NCI-H1092 treated with DMSO at 0.1 percent for 48 hours (cell line): ENCODE measurements at places on chromosomes 7 and 10.

GRCh38 chr10:108631332-108631731, 1292.0 kb downstream of the XPNPEP1 start:
- no peak for DNase-seq

GRCh38 chr7:1058821-1059199, 14.5 kb downstream of the GPR146 start:
- DNase-seq: no peak

GRCh38 chr10:78254013-78254412, 220.3 kb downstream of the RPS24 start:
- DNase-seq: no peak

DNA sequence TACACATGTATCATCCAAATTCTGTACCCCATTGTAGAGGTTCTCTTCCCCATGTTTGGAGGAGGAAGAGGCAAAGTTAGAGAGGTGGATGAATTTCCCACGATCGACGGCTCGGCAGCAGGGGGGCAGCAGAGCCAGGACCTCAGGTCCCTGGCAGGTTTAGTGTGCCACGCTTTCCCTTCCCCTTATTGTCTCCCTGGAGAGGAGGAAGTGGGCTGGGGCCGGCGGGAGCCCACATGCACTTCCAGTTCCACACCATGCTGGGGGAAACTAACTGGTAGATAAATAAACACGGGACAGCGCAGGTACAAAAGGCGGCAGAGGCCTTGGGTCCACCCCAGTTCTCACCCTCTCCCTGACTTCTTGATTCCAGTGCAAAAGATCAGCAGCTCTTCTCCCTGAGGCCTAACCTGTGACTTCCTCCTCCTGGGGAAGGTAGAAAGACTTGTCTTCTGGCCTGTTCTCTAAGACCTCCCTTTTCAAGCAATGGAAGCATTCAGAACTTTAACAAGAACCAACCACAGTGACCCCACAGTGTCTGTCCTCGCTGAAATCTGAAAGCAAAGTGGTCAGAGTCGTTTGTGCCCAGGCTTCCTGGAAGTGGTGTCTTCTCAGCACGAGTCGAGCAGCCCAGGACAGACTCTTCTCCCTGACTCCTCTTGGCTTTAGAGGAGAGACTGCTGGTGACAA, 30.5 kb upstream of the SRGN start:
- DNase-seq: no peak

DNA sequence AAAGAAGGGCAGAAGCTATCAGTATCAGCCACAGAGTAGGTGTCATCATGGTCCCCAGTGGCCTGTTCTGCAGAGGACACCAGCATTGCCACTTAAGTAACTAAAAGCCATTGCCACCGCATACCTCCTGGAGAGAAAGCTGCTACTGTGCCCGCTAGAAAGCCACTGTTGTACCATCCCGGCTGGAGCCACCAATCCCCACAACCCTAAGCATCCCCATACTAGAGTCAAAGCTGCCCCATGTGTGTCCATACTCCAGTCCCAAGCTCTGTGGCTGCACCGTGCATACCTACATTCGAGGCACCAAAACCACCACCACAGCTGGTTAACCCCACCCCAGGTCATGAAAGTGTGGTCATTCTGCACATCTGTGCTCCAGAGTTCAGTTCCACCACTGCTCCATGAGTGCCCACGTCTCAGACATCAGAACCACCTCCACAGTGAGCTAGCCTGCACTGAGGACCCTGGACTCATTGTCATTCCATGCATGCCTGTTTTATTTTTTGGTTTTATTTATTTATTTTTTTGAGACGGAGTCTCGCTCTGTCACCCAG, 9.5 kb upstream of the SEPTIN14 start:
- no peak for DNase-seq

GRCh38 chr10:52313256-52313932, 687 bp upstream of the DKK1 start:
- DNase-seq: no peak

- DNase-seq: no peak
These were observed 34.2 kb upstream of the FAM180A start for GRCh38 chr7:135782801-135783200.

GRCh38 chr10:101828766-101829551, 10.7 kb upstream of the OGA start:
- no peak for DNase-seq

DNA sequence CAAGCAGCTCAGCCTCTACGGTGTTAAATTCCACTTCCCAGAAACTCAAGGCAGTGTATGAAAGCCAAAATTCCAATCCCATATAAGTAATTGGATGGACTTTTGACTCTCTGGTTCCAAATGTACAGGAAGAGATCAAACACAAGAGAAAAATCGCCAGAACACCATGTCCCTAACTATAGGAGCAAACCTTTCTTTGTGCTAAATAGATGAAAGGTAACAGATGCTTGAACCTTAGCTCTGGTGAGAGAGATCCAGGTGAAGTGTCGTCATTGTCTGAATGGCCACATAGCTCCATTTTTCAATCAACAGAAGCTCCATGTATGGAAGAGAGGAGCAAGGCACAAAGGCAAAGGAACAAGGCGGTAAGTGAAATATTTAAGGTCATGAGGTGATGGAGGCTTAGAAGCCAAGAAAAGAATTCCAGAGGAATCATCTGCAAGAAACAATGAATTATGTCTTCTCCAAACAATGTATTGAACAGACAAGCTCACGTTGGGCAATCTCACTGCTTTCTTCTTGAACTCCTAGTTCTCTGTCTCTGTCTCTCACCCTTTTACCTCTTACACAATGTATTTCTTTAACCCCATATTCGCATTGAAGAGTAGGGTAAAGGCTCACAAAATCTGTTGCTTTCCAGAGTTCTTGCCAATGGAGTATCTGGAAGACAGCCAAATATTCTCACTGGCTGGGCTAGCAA, 585.1 kb downstream of the GATA3 start:
- no peak for DNase-seq

- DNase-seq: no peak
These were observed 55.2 kb downstream of the TACC2 start for GRCh38 chr10:122044045-122044661.

GRCh38 chr10:132554991-132555647, 17.5 kb downstream of the INPP5A start:
- no peak for DNase-seq

- no peak for DNase-seq
These were observed 105.3 kb upstream of the TPK1 start for GRCh38 chr7:144941127-144941526.

DNA sequence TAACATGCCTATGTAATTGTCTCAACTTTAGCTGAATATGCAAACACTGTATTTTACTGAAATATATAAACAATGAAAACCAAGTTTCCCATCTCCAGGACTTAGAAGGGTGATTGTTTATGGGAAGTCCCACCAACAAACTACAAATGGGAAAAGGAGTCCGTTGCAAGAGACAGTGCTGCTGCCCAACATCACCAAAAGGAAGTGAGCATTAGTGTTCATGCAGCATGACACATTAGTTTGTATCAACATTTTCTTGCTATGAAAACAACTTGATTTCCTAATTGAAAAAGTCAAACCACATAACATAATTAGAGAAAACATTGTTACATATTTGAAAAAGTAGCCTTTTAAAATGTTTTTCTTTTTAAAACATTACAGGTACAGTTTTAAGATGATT, 138.5 kb downstream of the ZNF438 start:
- DNase-seq: no peak

- DNase-seq: no peak
These were observed 46.8 kb downstream of the TBXAS1 start for GRCh38 chr7:139875821-139876241.

DNA sequence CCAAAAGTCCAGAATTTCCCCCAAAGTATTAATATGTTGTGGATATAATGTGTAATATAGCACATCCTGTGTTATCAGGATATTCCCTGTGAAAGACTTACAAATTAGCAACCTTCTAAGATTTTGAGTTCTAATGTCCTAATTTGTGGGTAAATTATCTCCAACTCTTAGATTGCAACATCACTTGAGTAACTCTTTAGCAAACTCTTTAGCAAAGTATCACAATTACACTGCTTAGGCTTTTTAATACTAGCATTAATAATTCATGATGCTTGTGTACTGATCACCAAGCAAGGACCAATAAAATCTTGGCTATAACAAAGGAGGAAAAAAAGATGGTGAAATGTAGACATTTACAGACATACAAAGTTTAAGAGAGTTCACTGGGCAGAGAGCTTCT, 27.7 kb downstream of the HIP1 start:
- DNase-seq: no peak

DNA sequence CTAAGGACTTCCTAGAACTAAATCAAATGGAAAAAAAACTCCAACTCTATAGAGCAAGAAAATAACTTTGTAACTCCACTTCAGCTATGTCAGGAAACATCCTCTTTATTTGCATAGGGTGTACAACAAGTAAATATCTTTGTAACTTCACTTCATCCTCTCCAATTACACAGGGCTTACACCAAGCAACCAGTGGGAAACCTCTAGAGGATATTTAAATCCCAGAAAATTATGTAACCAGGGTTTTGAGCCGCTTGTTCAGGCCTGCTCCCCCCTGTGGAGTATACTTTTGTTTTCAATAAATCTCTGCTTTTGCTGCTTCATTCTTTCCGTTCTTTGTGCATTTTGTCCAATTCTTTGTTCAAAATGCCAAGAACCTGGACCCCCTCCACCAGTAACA, 22.2 kb downstream of the LIPJ start:
- DNase-seq: no peak

GRCh38 chr10:69649786-69650550, 19.9 kb downstream of the FAM241B start:
- DNase-seq: no peak

- DNase-seq: no peak
These were observed 8.2 kb upstream of the PAXIP1 start for GRCh38 chr7:155011086-155011485.

DNA sequence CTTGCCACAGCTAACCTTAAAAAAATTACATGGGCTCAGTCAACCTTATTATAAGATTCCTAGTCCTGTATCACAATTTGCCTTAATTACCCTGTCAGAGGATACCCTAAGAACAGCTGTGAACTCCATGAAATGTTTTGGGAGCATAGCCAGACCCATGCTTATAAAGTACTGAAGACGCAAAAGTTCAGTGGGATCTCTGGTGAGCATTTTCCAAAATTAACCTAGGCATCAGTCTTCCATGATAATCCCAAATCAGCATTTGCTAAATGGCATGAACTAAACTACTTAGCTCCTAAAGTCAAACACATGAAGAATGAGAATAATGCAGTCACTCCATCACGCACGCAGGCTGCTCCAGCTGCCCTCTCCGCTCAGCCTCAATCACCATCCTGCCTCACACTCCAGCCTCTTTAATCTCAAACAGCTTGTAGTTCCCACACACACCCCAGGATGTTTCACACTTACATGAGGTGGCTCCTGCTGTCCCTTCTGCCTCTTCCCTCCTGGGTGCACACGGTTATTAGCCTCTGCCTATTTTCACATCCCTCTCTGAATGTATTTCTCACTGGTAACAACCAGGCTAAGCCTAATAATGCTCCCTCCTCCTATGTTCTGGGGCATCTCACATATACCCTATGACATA, 15.3 kb downstream of the IGF2BP3 start:
- DNase-seq: no peak

- peak; percentile 11 for DNase-seq
These were observed 37.3 kb downstream of the ZCCHC24 start for GRCh38 chr10:79407811-79408795.

DNA sequence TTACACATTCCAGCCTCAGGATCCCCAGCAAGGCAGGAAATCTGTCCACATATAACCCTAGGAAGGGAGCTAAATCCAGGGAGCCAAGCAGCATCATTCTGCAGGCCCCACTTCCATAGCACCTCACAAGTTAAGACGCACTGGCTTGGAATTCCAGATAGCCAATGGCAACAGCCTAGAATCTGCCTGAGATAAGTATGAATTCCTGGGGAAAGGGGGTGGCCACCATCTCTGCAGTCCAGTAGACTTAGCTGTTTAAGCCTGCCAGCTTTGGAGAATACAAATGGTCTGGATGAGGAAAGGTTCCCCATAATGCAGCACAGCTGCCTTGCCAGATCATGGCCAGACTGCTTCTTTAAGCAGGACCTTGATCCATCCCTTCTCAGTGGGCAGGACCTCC, 179.4 kb upstream of the PRSS1 start:
- no peak for DNase-seq

- no peak for DNase-seq
These were observed 105.5 kb downstream of the CUX1 start for GRCh38 chr7:101922631-101923601.

GRCh38 chr7:115097175-115097671, 175.3 kb downstream of the MDFIC start:
- no peak for DNase-seq
